ENCODE measurements at places on chromosomes 2 and 18. TPM values are rescaled to one million over a fixed set of nuclear protein-coding genes. Genes with fewer than 3 reads are reported as not detected.

DNA sequence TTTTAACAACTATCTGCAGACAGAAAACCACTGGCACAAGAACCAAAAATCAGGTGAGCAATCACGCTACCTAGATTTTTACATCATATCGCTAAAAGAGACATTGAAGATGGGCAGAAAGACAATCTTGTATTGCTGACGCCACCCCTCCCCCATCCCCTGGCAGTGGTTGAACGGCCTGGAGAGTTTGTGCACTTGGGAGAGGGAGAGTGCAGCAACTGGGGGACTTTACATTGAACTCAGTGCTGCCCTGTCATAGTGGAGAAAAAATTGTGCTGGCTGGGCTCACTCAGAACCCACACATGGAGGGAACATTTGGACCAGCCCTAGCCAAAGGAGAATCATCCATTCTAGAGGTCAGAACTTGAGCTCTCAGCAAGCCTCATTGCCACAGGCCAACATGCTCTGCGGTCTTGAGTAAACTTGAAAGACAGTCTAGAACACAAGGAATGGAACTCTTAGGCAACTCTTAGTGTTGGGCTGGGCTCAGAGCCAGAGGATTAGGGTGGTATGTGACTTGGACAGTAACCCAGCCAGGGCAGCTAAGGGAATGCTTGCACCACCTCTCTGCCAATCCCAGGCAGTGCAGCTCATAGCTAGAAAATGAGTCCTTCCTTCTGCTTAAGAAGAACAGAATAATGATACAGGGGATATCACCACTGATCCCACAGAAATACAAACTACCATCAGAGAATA, 220.0 kb upstream of the CYP26B1 start:
- peak; percentile 94 for DNase-seq

- DNase-seq = peak; percentile 15
These were observed 57.0 kb downstream of the ZNF407 start for GRCh38 chr18:74654638-74655037.

GRCh38 chr2:72136933-72137497, 10.6 kb downstream of the CYP26B1 start:
- no peak for DNase-seq

Gene PGAP1
- total RNA-seq = 3.1 TPM

GRCh38 chr2:47189635-47190034, 34.5 kb upstream of the STPG4 start:
- peak; percentile 93 for DNase-seq

Gene GLB1L
- 8.0 TPM for total RNA-seq

DNA sequence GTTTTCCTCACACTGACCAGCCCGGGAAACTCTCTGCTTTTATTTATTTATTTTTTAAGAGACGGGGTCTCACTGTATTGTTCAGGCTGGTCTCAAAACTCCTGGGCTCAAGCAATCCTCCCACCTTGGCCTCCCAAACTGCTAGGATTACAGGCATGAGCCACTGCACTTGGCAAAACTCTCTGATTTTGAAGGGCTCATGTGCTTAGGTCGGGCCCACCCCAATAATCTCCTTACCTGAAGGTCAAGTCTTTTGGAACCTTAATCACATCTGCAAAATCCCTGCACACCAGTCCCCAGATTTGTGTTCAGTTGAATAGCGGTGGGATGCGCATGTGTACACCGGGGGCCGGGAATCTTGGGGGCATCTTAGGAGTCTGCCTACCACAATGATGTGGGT, 7.7 kb upstream of the ECEL1 start:
- DNase-seq = no peak

Gene PSMA8
- total RNA-seq = 0.15 TPM

- no peak for DNase-seq
These were observed 165.3 kb downstream of the ARL4C start for GRCh38 chr2:234331566-234331965.

GRCh38 chr2:3483227-3483985, 35.9 kb downstream of the ADI1 start:
- no peak for DNase-seq

Gene MAP3K19
- not detected for total RNA-seq

Gene CHST10
- 13.7 TPM for total RNA-seq

DNA sequence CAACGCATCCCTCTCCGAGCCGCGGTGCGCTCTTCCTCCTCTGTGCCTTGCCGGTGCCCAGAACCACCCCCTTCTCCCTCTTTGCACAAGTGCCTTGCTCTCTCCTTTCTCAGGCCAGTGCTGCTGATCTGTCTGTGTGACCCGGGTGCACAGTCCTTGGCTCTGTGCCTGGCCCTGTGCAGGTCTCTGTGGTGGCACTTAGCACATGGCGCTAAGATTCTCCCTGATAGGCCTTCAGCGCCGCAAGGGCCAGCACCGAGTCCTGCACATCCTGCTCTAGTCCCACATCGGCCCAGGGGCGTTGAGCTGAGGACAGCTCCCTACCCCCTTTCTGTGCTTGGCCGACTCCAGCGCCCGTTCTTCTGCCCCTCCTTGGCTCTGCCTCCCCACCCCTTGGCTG, 136.1 kb downstream of the NEDD4L start:
- no peak for DNase-seq

GRCh38 chr18:75170022-75170789, 38.7 kb downstream of the PTGR3 start:
- DNase-seq = no peak

DNA sequence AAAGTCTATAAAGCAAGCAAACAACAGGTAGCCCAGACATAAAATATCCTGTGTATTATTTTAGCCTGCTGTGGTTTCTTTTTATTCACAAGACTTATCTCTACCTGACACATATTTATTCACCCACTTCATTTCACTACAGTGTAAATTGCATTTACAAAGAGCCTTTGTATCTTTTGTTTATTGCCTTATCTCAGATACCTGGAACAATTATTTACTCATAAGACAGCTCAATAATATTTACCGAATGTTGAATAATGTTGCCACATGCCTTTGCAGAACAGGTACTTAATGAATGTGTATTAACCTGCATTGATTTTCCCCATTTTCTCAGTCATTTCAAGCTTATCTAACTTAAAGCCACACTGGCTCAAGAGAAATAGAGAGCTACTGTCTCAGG, 603.6 kb downstream of the FBXO15 start:
- no peak for DNase-seq

DNA sequence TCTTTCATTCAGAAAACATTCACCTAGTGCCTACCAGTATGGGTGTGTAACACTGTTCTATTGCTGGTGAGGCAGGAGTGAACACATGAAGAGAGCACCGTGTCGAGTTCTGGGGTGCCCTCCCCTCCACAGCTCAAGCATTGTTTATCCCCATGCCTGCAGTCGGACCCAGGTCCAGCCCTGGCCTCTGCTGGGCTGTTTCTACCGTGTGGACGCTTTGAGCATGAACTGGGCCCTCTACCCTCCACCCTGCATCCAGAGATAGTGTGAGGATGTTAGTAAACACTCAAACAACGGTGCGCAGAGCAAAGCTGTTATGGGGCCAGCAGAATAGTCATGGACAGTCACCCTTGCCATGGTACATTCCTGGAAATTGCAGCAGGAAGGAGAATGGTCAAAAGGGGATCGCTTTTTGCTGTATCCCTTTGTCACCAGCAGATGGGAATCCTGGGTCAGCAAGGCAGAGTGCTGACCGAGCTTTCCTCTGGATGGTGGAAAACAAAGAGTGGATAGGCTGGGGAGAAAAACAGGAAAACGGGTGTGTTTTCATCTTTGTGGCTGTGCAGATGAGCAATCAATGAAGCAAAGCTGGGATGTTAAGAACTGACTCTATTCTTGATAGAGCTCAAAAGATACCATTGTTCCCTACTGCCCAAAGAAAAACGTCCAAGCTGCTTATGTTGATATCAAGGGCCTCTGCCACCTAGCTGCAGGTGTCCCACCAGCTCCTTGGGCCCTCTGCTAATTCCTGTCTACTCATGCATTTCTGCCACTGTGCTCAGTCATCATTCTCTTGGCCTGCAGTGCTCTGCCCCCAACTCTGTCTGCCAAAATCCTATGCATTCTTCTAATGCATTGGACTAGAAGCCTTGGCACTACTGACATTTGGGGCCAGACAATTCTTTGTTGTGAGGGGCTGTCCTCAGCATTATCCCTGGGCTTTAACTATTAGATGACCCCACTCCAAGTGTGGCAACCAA, 38.7 kb downstream of the REEP1 start:
- peak; percentile 51 for DNase-seq

GRCh38 chr2:235568431-235568830, 74.6 kb downstream of the AGAP1 start:
- no peak for DNase-seq

Gene AMER3
- not detected for total RNA-seq

Gene RUFY4
- total RNA-seq = not detected

DNA sequence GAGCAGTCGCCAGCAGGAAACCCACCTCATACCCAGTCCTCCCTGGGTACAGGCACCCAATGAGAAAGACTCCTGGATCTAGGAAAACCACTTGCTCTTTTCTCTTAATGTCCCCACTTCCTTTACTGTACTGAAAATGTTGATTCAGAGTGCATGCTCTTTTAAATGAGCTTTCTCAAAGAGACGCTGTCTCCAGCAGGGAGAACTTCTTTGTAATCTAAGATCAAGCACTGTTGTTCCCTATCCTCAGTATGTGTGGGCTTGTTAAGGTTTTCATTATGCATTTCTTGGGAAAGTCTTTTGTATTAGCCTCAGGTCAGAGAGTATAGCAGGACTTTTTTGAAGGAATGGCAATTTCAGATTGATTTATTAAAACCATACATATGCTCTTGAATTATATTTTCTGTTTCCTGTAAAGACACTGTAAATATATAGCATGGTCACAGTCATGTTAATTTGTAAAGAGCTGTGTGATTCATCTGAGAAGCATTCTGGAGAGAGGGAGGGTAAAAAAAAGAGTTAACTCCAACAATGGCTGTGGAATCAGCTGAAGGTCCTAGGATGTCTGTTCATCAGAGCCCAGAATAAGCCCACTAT, 178.1 kb downstream of the MGAT5 start:
- DNase-seq = peak; percentile 42
